ENCODE measurements at places on chromosomes 6 and 20. TPM values are rescaled to one million over a fixed set of nuclear protein-coding genes. Genes with fewer than 3 reads are reported as not detected.

DNA sequence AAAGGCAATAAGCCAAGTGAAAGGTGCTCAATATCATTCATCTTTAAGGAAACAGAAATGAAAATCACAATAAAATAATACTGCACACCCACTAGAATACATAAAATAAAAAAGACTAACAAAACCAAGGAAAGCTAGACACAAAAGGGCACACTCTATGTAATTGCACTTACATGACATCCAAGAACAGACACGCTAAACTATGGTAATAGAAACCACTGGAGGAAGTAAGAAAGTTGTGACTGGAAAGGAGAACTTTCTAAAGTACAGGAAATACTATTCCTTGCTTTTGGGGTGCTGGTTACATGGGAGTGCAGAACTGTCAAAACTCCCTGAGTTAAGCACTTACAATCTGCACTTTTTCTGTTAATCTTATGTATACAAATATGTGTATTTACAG lies 253.7 kb upstream of the RUNX2 start:
- no peak for DNase-seq

The RNF146 gene
- 115 TPM for total RNA-seq

- no peak for DNase-seq
Measured at GRCh38 chr20:51800060-51800871, 2.1 kb downstream of the SALL4 start.

DNA sequence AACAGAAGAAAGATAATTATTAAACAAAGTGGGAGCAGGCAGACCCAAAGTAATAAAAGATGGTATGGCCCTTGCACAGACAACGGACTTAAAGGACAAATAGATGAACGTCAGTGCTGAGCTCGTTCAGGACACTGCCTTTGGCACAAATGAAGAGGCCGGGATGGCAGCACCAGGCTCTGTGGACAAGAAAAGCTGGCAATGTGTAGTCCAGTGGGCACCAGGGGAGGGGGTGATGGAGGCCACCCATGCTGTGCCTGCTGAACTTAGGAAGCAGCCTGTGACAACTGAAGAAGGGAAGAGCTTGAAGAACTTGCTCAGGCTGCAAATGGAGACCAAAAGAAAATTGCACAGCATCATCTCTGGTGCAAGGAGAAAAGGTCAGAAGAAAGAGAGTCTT lies 131.0 kb downstream of the ANKRD60 start:
- DNase-seq, result no peak

DNA sequence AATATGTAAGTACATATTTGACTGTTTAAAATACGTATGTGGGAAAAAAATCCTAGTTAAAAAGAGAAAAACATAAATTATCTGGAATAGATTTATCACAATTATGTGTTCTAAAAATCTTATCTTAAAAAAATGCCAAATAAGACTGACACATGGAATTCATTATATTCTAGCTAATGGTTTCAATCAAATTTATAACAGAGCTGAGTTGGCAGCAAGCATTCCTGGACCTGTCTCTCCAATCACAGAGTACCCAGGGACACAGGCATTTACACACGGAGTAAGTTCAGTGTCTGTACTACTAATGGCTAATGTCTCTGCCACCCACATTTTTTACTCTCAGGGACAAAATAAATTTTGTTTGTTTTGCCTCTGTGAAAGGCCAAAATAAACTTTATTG lies 122.3 kb downstream of the RPS12 start:
- DNase-seq, result no peak

The PFDN6 gene
- 27.0 TPM for total RNA-seq

GRCh38 chr6:109795994-109796555 lies 105.0 kb downstream of the FIG4 start:
- no peak for DNase-seq

DNA sequence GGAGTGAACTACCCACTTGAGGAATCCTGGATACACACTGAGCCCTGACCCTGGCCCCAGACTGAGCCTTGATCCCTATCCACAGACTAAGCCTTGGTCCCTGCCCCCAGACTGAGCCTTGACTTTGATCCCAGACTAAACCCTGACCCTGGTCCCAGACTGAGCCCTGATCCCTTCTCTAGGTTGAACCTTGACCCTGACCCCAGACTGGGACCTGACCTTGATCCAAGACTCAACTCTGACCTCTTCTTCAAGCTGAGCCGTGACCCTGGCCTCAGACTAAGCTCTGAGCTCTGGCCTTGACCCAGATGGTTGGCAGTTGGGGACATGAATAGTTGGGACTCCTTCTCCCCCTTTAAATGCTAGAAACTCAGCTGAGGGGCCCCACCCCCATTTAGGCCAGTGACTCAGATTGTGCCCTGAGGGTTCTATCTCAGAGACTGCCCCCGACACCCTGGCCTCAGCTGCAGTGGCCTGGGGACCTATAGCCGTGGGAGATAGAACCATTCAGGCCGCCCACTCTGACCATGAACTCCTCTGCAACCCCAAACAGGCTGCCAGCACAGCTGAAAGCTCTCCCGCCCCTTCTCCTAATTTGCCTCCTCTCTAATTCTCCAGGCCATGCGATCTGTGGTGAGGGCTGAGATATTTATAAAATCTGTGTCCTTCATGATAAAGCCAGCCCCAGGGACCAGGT lies 84.7 kb downstream of the DLGAP4 start:
- DNase-seq, result no peak

DNA sequence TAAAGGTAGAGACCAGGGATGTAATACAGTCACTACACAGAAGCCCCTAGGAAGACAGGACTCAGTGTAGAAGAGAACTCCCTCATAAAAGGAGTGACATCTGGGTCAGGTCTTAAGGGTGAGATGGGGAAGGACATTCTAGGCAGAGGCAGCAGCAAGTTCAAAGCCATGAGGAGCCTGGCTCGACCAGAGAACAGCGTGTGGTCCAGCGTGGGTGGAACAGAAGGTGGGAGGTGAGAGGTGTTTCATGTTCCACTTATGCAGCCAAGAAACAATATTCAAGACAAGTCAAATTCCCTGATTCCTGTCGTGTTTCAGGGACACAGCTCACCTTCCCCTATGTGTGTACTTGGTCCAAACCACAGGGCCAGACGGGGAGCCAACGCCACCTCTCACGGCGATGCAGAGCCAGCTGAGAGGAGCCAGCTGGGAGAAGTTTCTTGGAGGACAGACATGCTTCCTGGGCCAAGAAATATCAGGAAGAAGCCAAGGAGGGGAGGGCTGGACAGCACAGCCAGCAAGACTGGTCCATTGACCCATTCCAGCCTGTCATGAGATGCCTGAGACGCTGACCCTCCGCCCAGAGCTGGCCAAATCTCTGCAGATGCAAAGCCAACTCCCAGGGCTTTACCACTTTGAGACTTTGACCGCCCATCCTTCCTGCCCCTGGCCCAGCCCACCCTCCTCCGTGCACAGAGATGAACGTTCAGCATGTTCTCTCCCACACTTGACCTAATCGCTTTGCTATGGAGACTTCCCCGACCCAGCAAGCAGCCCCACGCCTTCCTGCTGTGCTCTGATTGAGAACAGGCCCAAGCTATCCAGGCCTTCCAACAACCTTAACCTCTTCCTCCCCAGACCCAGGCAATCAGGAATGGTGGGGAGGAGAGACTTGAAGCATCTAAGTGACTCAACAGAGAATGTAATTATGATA lies 113.8 kb downstream of the PRND start:
- DNase-seq, result no peak

GRCh38 chr20:17524560-17524959 lies 6.6 kb downstream of the BFSP1 start:
- DNase-seq, result no peak

- DNase-seq, result no peak
Measured at GRCh38 chr6:161679980-161680538, 406.2 kb upstream of the AGPAT4 start.

DNA sequence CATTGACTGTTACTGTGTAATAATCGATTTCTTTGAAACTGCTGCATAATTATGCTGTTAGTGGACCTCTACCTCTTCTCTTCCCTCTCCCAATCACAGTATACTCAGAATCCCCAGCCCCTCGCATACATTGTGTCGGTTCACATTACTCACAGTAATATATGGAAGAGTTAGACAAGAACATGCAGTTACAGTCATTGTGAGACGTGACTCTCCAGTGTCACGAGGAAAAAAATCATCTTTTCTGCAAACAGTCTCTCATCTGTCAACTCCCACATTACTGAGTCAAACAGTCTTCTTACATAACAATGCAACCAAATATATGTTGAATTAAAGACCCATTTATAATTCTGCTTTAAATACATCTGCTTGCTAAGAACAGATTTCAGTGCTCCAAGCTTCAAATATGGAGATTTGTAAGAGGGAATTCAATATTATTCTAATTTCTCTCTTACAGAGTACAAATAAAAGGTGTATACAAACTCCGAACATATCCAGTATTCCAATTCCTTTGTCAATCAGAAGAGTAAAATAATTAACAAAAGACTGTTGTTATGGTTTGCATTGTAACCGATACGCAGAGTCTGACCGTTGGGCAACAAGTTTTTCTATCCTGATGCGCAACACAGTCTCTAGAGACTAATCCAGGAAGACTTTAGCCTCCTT lies 113.3 kb downstream of the TMEM242 start:
- DNase-seq, result no peak

DNA sequence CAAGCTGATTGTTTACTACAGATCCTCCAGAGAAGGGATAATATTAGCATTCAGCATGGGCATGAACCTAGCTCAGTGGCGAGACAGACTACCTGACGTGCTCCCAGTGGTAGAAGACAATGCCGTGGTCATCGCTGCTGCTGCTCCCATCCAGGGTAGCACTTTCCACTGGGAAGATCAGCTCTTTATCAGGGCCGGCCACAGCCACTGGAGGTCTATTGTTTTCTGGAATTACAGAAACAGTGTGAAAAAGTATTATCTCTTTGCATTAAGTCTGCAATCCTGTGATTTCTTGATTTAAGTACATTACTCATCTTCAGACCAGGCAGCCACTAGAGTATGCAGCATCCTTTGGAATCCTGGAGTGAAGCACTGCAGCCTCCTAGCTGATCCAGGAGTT lies 75.0 kb downstream of the ALDH5A1 start:
- no peak for DNase-seq

The ADGB gene
- 0.94 TPM for total RNA-seq

DNA sequence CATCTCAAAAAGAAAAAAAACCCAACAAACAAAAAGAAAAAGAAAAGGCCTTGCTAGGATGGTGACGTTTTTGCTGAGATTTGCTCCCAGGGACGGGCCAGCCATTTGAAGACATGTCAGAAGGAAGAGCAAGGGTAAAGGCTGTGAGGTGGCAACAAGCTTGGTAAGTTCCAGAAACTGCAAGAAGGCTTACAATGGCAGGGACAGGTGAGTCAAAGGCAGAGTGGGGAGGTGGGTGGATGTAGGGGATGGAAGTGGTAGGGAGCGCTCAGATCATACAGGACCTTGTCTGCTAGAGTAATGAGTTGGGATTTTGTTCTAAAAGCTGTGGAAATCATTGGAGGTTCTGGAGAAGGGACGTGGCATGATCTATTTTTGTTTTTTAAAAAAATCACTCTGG lies 4.3 kb downstream of the KIF3B start:
- no peak for DNase-seq

DNA sequence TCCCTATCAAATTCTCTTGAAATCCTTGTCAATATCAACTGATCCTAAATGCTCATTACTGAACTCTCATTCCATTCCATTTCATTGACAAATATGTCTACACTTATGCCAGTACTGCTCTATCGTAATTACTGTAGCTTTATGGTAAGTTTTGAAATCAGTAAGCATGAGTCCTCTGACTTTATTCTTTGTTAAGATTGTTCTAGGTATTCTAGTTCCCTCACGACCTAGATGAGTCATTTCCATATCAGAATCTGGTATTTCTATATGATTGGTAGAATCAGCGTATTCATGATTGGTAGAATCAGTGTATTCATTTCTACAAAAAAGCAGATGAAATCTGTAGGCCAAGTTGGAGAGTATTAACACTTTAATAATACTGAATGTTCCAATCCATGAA lies 318.6 kb upstream of the RUNX2 start:
- no peak for DNase-seq

DNA sequence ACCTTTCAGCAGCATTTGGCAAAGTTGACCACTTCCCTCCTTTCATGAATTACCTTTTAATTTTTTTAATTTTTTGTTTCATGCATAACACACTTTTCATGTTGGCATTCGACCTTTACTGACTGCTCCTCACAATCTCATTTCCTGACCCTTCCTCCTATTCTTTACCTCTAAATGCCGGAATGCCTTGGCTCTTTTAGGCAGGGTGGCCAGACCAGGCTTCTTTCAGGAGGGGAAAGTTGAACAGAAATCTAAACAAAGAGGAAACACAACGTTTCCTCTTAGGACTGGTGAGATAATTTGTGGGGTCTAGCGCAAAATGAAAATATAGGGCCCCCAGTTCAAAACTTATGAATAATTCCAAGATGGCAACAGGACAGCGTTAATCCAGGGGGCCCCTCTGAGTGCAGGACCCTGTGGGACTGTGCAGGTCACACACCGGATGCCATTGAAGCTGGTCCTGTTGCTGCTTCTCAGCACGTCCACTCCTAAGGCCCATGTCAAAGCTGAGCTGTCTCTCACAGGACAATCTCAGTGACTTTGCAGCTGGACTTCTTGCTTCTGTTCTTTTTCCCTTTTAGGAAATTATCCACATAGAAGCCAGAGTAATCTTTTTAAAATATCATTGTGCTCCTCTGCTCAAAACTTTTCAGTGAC lies 313.8 kb downstream of the HDGFL1 start:
- DNase-seq, result no peak
